ENCODE measurements at places on chromosomes 2 and 18.

DNA sequence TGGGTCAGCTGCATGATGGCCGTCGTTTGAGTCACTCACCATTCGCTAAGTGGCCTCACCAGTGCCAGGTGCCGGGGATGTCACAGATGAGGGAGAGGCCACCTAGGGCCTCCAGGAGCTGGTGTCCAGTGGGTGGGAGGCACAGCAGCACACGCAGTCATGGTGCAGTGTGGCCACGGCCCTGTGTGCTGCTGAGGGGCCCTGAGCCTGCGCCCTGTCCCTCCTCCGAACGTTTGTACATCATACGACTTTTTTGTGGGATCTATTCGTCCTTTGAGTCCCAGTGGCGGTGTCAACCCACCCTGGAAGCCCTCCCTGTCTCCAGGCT is 30.1 kb upstream of the ODC1 start:
- DNase-seq: no peak

DNA sequence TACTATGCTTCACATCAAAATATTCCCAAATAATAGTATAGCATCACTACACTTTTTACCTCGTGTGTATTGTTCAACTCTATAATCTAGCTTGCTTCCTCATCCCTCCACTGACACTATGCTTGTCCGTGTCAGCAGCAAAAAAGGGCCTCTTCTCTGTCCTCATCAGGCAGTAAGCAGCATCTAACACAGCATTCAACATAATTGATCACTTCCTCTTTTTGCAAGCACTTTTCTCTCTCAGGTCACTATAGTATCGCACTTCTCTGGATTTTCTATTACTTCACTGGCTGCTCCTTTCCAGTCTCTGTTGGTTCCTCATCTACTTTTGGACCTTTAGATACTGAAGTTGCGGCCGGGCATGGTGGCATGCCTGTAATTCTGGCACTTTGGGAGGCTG is 64.9 kb upstream of the ZSWIM2 start:
- no peak for DNase-seq

DNA sequence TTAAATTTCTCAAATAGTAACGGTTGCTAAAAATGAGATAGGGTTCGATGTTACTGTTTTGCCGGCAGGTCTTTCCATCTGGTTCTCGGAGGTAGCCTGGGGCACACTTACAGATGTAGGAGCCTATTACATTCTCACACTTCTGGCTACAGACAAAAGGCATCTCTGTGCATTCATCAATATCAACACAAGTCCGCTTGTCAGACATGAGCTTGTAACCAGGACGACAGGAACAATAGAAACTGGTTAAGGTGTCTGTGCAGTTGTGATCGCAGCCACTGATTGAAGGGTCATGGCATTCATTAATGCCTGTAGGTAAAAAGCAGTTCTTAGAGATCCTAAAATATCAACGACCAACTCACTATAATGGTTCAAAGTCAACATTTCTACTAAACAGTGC is 116.3 kb downstream of the DHRS9 start:
- DNase-seq: no peak

DNA sequence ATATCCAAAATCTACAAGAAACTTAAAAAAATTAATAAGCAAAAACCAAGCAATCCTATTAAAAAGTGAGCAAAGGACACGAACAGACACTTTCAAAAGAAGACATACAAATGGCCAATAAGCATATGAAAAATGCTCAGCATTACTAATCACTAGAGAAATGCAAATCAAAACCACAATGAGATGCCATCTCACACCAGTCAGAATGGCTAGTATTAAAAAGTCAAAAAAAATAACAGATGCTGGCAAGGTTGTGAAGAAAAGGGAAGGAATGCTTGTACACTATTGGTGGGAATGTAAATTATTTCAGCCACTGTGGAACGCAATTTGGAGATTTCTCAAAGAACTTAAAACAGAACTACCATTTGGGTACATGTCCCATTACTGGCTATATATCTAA is 128.8 kb upstream of the SESTD1 start:
- no peak for DNase-seq

DNA sequence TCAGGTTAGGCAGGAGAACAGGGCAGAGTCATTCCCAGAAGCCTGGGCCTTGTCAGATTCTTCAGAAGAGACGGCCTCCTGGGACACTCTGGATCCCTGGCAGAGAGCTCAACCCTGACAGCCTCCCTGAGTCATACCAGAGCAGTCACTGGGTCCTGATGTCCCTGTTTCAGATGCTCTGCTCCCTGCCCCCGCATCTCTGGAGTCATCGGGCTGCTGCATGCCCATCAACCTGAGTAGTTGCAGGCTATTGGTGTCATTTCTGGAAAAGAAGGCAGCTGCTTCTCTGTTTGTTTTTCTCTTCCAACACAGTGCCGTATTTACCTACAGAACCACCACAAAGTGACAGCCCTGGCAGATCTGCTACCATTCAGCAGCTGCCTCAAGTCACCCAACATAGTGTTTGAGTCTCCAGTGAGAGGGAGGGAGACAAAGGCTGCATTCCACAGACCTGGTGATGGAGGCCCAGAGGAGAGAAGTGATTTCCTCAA is 145.1 kb downstream of the B3GNT2 start:
- peak; percentile 95 for DNase-seq

- peak; percentile 63 for DNase-seq
Measured at GRCh38 chr18:51621113-51621863, 423.8 kb upstream of the MEX3C start.
